Activated CD8-positive, alpha-beta memory T cell treated with anti-CD3 and anti-CD28 coated beads for 48 hours (primary cell): ENCODE measurements at places on chromosomes 7 and 10.

DNA sequence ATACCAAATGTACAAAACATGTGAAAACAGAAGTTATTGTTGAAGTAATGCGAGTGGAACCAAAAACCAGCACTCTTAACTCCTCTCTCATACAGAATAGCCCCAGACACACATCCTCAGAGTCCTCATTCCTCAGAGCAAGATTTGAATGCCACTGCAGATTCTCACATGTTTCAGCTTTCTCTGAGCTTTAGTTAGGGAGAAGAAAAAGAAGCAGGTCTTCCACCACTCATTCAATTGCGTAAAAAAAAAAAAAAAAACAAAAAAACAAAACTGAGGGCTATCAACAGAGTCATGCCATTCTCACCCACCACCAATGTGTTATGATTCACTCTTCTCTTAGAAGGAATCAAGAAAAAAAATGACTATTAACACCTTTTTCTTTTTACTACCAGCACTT lies 287.7 kb downstream of the IPMK start:
- no peak for DNase-seq

DNA sequence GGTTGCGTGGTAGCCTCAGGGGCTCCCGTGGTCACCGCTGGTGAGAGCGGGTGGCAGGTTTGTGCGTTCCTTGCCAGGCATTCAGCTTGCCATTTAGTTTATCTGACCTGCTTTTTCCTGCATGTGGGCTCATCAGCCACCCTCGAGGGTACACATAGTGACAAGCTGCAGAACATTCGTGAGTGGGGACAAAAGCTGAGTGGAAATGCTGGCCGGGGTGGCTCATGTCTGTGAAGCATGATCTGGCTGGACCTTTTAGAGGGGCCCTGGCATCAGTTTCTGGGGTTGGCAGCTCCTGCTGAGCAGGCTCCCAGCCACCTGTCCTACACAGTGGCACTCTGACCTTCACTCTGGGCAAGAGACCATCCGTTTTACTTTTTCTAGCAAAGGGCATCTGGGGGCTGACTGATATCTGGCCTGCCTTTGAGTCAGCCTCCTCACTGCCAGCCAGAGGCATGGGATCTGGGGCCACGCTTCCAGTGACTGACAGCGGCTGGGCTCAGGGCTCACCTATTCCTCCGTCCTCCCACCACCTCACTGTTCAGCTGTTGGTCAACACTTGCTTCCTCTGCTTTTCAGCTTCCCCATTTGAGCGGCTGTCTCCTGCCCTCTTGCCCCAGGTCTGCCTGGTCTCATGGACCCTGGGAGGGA lies 75.0 kb downstream of the LANCL2 start:
- no peak for DNase-seq

- no peak for DNase-seq
Measured at GRCh38 chr10:63759335-63759734, 238.1 kb downstream of the REEP3 start.

DNA sequence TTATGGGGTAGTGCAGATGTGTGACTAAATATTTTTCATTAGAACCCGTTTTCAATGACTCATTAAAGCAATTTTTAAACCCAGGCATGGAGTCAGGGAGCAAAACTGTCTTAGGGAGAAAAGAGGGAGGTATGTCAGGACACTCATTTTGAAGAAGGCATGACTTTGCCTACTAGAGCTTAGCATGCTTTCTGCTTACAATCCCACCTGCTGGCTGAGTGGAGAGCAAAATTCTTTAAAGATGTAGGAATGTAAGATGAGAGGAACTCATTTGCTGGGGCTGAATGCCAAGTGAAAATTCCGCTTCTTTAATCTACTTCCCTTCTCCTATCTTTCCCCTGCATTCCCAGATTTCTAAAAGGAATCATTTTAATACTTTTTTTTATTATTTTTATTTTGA lies 232.6 kb downstream of the GALNT17 start:
- DNase-seq: no peak

DNA sequence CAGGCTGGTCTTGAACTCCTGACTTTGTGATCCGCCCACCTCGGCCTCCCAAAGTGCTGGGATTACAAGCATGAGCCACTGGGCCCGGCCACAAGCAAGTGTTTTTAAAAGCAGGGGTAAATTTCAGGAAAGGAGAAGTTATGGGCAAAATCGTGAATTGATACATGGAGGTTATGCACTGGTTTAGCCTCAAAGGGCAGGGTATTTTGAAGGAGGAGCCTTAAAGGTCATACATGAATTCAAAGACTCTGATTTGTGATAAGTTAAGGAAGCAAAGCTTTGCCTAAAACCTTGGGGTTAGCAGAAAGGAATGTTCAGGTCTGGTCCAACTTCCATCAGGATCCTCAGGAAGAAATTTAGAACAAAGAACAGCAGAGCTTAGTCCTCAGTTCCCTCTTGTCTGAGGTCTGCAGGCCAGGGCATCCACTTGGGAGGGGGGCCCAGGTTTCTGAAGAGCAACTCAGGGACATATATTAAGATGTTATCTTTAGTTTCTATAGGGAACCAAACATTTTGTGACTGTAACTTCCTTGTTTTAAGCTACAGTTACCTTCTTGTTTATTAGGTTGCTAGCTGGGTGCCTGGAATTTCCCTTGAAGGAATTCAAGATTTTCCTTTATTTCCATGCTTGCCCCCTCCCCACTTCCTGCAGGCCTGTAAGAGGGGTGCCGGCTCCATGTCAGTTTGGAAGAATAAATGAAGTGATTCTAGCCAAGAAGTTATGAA lies 2.8 kb upstream of the REPIN1 start:
- no peak for DNase-seq
